ENCODE measurements at places on chromosomes 7 and 10.

GRCh38 chr7:1176891-1177373 is 16.9 kb upstream of the ZFAND2A start:
- DNase-seq, result peak; percentile 65

GRCh38 chr7:92880212-92881090 is 44.1 kb upstream of the CDK6 start:
- DNase-seq, result peak; percentile 1

- DNase-seq, result no peak
Measured at GRCh38 chr7:153858355-153858754, 193.8 kb upstream of the DPP6 start.

DNA sequence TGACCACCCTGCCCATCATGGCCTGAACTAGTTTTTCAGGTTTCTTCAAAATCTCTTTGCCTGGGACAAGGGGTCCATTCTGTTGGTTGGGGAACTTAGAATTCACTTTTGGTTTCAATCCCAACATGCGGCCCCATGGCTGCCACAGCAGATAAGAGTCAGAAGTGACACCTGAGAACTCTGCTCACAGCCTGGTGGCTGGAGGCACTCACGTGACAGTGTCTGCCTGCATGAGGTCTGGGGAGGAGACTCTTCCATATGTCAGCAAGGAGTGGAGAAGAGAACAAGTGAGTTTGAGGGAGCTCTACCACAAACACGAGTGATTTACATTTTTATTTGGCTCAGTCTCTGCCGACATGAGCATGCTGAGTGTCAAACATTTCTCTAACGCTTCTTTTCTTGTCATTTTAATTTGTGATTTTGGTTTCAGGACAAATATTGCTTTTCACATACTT is 370.4 kb downstream of the TNS3 start:
- no peak for DNase-seq

DNA sequence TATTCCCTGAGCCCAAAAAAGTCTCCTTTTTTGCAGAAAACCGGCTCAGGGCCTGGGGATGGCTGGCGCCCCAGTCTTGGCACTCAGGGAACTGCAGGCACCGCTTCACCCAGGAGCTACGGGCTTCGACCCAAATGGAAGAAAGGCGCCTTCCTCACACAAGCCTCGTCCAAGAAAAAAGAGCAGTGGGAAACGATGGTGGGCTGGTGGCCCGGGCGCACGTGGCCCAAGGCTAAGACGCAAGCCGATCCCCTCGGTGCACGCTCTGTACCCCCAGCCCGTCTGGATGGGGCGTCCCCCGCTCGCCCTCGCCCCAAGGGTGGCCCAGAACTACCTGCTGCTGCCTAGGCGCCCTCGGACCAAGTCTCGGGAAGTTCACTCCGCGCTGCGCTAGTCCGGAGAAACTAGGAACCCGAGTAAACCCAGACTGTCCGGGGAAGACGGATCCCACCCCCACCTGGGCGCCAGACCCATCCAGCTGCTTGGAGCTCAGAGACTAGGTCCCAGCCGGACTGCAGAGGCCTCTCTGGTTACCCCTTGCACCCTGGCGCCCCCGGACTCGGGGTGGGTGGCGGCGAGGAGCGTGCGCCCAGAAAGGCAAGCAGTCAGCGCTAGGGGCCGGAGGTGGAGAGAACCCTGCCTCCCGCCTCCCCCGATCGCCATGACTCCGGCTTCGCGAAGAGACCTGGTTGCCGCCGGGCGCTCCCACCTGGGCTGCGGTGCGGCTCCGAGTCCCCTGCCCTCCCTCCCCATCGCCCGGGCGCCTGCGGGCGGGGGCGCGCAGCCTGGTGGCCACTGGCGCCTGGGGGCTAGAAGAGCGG is 76.4 kb downstream of the CALN1 start:
- DNase-seq, result no peak

- no peak for DNase-seq
Measured at GRCh38 chr10:112375721-112376395, 1.9 kb downstream of the ACSL5 start.

GRCh38 chr10:89814278-89814677 is 112.9 kb downstream of the KIF20B start:
- no peak for DNase-seq

- no peak for DNase-seq
Measured at GRCh38 chr7:101094791-101095375, 9.6 kb downstream of the TRIM56 start.

- DNase-seq, result no peak
Measured at GRCh38 chr10:90289037-90289436, 568.8 kb downstream of the HTR7 start.

GRCh38 chr10:26739071-26739631 is 41.6 kb downstream of the PDSS1 start:
- DNase-seq, result peak; percentile 5

GRCh38 chr7:19526639-19527038 is 182.2 kb downstream of the POLR1F start:
- DNase-seq, result no peak

DNA sequence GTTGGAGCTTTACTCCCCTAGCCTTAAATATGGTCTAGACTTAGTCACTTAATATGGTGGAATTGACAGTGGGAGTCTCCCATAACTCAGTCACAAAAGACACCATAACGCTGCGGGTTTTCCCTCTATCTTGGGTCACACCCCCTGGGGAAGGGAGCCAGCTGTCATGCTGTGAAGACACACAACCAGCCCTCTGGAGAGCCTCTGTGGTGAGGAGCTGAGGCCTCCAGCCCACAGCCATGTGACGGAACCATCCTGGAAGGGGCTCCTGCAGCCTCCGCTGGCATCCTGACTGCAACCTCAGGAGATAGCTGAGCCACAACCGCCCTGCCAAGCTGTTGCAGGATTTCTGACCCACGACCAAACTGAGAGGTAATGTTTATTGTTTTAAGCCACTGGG is 37.9 kb downstream of the PAXIP1 start:
- peak; percentile 22 for DNase-seq

GRCh38 chr7:82335927-82336326 is 107.7 kb downstream of the CACNA2D1 start:
- DNase-seq, result peak; percentile 98

DNA sequence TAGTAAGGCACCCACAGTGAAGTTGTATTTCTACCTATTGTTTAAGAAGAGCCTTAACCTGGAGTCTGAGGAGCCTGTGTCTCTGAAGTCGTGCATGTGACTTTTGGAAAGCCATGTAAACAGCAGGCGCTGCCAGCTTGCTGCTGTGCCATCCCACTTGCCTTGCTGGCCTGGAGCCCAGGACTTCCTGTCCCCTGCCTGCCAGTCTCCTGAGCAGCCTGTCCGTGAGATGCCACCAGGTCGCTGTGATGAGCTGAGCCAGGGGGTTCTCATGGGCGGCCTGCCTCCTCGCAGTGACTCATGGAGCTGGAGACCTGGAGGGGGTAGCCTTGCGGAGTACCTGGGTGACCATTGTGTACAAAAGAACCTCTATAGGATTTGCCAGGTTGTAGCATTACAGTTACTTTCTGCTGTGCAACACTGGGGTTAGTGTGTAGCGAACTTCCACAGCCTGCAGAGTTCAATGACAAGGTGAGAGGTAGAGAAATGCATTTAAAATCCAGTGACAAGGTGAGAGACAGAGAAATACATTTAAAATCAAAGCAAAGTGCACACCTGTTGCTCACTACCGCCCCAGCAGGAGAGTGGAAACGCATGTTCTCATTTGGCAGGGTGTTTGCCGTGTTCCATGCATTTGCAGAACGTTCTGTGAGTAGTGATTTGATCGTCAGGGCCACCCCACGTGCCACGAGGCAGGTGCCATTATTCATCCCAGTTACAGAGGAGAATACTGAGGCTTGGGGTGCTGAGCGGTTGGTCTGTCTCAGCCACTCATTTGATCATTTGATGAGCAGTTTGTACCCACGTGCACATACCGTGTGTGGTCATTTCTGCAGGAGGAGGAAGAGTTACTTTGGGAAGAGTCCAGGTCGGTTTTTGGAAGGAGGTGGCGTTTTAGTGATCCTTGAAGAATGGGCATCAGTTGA is 36.6 kb upstream of the BHLHA15 start:
- DNase-seq, result peak; percentile 68

- no peak for DNase-seq
Measured at GRCh38 chr10:86065711-86066251, 300.8 kb downstream of the GRID1 start.

DNA sequence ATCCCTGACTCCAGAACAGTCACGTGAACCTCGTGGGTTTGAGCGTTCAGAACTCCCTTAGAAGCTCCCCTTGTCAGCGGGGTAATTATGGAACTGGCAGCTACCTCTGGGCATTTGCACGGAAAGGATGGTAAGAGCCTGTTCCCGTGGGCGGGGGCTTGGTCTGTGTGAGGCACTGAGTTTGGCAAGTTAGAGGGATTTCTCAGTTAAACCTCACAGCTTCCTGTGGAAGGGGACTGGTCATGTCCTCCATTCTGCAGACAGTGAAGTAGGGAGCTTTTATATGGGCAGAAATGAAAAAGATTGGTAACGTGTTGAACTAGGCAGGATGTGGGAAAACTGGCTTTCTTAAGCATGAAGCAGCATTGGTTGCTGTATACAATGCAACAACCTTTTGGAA is 16.0 kb downstream of the PALD1 start:
- no peak for DNase-seq

DNA sequence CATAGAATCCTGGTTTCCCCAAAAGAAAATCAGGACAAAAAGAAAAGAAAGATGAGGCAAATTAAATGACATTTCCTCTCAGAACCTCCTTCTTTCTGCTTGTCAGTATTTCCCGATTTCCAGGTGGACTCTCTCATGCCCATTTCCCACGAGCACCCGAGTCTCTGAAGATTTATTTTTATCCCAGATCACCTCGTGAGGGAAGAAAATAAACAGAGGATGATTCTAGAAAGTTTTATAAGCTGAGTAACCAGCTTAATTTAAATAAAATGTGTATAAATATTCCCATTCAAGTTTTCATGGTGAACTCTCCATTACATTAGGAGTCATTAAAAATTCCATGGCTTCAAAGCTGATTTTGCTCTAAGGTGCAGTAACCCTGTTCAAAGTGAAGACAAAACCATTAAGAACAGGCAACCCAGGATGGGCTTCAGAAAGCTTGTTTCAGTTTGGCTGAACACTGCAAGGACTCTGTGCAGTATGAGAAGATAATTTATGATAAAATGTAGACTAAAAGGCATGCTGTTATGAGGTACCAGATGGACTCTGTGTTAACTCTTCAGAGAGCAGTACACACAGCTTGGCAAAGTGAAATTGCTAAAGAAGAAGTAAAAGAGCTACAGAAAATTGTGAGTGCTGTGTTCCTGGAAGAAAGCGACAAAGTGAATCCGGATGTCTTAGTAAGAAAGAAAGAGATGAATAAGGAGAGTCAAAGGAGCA is 521.3 kb upstream of the LRRN3 start:
- no peak for DNase-seq

DNA sequence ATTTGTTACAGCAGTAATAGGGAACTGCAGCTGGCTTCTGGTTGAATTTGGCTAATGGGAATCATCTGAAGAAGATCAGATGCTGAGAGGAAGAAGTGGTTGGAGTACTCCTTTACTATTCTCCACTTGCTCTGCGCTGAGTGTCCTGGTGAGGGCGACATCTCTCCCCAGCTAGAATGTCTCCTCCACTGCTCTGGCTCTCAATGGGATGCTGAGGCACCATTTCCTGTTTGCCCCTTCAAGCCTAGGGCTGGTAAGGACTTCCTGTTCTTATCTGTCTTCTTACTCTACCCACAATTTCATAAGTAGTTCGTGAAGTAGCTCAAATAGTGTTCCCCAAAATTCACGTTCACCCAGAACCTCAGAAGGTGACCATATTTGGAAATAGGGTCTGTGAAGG is 43.2 kb upstream of the TES start:
- no peak for DNase-seq

- no peak for DNase-seq
Measured at GRCh38 chr7:17367502-17367901, 69.0 kb downstream of the AHR start.

- DNase-seq, result no peak
Measured at GRCh38 chr7:44155191-44156185, 14.4 kb upstream of the MYL7 start.

- DNase-seq, result no peak
Measured at GRCh38 chr10:130560116-130560515, 423.9 kb downstream of the GLRX3 start.

DNA sequence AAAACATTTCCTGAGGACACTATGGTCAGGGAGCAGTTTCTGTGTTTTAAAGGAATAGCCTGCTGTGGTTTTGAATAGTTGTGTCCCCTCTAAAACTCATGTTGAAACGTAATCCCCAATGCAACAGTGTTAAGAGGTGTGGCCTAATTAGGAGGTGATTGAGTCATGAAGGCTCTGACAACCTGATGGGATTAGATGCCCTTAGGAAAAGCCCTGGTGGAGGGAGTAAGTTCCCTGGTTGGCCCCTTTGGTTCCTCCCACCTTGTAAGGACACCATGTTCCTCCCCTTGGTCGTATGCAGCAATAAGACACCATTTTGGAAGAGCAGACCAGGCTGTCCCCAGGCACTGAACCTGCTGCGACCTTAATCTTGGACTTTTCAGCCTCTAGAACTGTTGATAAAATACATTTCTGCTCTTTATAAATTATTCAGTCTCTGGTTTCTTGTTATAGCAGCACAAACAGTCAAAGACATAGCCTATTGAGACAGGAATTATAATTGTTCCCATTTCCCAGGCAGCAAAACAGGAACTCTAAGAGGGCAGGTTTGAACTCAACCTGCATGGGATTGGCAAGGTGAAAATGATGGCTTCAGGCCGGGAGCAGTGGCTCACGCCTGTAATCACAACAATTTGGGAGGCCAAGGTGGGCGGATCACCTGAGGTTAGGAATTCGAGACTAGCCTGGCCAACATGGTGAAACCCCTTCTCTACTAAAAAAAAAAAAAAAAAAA is 20.5 kb upstream of the TNS3 start:
- DNase-seq, result no peak

DNA sequence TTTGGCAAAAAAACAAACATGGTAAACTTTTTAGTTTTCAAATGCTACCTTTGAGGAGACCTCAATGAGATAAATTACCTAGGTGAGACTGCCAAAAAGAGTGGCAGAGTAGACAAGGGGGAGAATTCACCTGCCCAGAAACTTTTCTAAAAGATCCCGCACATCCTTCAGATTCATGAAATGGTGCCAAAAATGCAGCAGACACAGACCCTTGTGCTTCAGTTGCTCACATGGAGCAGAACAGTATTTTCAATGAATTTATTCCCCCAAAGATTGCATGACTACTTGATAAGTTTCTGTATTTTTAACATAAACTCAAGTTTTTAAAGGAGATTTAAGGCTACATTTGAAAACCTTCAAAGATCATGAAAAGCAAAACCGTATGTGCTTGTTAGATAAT is 270.0 kb downstream of the TRIL start:
- DNase-seq, result no peak

GRCh38 chr7:107850643-107851042 is 40.3 kb upstream of the DLD start:
- no peak for DNase-seq

Data from NCI-H2081 (cell line).